ENCODE measurements at places on chromosomes 5 and 9.

GRCh38 chr5:2714026-2714425, 37.5 kb downstream of the IRX2 start:
- DNase-seq, result no peak

DNA sequence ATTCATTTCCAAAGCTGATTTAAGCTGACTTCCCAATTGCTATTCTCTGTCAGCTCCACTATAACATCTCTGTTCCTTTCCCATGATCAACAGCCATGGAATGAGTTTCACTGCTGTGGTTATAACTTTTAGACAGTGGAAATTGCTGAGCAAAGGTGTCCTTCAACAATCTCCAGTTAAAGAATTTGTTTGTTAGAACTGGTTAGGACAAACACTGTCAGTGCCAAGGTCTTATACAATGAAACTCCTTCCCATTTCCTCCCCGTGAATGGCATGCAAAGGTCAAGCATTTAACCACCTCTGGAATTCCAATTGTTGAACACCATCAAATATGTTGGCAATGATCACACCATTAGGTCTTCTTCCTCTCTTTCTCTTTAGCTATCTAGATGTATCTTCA, 45.7 kb upstream of the GHR start:
- no peak for DNase-seq

DNA sequence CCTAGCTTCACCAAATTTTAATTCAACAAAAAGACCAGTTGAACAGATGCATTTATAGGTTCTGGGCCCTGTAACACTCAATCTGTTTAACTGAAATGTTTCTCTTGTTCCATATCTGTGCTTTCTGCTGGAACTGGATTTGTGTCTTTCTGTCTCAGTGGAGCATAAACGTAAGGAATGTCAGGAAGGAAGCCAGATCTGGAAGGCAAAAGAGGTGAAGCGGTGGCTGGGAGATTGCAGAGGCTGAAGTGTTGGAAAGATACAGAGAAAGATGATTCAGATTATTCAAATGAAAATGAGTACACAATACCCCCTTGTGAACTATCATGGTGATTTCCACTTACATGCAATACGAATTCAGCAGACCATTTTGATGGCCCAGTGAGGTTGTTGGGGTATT, 406.8 kb downstream of the BRINP1 start:
- no peak for DNase-seq

DNA sequence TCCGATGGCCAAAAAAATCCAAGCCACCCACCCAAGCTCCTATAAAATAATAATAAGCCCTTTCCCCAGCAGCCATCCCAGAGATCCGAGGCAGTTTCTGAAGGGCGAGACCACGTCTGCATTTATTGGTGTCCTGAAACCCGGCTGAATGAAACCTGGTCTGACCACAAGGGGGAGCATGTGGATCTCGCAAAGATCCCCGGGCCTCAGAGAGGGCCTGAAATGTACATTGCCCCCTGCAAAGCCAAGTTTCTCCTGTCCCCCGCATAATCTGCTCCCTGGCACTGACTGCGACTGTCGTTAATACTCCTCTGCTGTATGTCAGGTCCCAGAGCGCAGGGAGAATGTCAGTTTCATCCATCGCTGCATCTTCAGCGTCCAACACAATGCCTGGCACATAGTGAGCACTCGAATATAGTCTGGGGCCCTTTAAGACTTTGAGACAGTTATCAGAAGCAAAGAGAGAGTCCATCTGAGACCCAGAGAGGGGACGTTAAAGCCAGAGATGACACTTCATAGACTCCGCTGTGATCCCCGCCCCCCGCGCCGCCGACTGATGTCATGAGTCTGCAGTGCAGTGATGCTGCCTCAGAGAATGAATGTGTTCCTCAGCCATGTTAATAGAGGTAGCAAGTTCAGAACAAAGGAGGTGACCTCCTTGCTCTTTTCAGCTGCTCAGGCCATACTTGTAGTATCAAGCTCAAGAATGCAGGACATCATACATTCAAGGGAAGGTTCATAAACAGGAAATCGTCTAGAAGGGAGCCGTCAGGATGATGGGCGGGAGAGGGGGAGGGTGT, 74.5 kb upstream of the BARHL1 start:
- peak; percentile 45 for DNase-seq

DNA sequence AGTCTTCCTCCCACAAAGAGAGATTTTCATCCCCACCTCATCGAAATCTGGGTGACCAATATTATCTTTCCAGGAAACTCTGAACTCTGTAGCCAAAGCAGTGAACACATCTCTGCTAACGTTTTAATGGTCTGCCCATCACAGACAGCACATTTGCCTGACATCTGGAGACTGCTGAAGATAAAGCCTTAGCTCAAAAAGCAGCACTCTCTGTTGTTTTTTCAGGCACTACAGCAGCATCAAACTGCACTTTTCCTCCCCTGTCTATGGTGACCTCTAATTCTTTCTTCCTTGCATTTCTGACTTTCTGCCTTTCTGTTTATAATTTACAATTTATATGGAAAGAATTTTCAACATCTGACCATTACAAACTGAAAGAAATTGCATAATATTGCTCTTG, 66.8 kb downstream of the RAB3C start:
- no peak for DNase-seq

- DNase-seq, result no peak
Observed at GRCh38 chr5:38445374-38446028, 110.9 kb downstream of the LIFR start.

- no peak for DNase-seq
Observed at GRCh38 chr9:89606049-89606623, 1.3 kb downstream of the GADD45G start.

GRCh38 chr9:93592008-93592642, 15.7 kb downstream of the PHF2 start:
- DNase-seq, result no peak

- DNase-seq, result no peak
Observed at GRCh38 chr5:174947548-174947947, 223.2 kb downstream of the MSX2 start.

GRCh38 chr5:124685404-124685930, 61.0 kb downstream of the ZNF608 start:
- no peak for DNase-seq

- no peak for DNase-seq
Observed at GRCh38 chr5:43691893-43692292, 88.9 kb downstream of the NNT start.

- no peak for DNase-seq
Observed at GRCh38 chr5:172999372-172999973, 15.9 kb downstream of the ATP6V0E1 start.

DNA sequence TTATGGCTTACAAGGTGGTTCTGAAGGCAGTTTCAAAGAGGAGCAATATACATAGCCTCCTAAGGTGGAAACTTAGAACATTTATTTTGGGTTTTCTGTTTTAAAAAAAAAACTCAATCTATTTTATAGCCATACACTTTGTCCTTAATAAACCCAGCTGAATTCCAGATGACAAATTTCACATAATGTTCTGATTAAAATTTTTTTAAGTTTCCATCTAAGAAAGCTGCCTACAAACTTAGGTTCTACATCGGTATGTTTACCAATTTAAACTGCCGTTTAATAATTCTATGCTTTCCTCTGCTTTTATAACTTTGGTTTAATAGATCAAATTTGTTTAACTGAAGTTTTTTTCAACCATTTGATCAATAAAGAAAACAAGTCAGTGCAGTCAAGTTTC, 12.5 kb downstream of the NR3C1 start:
- no peak for DNase-seq

DNA sequence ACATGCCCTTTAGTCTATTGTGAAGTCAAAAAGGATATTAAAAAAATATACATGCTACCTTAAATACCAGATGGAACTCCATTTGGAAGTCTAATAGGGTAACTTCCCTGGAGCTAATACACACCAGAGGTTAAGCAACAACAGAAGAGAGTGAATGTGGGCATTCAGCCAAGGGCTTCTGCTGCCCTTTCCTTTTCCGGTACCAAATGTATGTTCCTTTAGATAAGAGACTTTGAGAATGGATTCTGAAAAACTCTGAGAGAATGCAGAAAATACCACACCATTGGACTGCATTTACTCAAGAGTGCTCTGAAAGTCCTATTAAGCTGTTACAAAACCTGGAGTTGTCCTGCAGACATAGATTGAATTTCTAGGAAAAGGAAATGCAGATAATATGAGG, 23.8 kb upstream of the TRPM3 start:
- DNase-seq, result no peak

DNA sequence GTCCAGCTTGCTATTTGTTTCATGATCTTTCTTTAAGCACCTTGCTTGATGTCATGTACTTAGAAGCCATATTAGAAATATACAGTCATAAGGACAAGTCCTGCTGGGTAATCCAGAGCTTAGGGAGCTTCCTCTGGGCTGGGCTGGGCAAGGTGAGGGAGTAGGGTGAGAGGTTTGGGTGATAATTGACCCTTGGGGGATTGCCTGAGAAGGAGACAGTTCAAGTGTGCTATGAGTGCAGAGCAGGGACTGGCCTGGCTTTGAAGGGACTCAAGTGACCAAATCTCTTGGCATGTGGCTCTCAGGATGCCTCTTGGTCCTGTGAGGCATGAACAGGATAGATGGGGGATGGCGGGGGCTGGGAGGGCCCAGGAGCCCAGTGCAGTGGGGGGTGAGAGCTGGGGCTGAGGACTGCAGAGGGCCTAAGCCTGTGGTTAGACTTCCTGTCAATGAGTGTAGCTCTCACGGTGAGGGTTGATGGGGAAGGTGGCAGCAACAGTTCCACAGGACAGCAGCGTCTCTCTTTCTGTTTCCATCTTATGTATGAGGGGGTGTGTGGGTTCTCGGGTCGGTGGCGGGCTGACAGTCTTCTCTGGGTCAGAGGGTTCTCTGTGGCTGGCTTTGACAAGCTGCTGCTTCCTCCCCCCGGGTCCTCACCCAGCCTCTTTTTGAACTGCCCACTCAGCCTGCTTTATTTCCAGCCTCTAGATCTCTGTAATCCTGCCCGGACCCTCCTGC, 53.5 kb downstream of the RGS3 start:
- peak; percentile 67 for DNase-seq

- no peak for DNase-seq
Observed at GRCh38 chr9:74846766-74847165, 41.0 kb downstream of the TRPM6 start.

DNA sequence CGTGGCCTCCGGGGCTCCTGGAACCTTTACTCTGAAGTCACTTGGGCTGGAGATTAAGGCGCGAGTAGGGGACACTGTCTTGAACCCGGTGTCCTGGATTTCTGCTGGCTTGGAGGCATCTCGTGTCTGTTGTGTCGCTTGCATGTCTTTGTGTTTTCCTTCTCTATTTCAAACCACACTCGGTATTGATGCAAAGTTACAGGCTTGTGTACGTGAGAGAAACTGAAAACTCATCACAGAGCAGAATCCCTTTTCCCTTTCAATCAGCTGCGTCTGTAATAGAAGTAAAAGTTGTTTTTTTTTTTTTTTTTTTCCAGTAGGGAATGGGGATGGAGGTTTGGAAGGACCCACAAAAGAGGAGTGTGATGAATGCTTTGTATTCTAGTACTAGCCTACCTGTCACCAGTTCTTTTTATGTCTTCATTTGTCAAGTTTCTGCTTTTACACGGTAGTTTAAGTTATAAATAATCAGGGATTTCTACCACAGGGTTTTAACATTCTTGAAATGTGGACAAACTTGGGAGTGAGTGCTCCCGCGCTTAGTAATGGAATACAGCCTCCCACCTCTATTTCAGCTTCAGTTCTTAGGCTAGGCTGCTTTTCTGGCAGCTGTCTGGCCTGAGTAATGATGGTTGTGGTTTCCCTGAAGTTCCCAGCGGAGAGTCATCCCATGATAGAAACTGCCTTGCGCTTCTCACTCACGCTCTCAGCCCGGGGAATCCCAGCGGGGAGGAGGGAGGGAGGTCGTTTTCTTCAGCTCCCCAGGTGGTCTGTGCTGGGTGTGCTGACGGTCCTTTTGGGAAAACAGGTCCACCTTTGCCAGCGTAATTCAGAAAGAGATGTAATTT, 763 bp downstream of the TJP2 start:
- no peak for DNase-seq

GRCh38 chr9:97243606-97244005, 63.9 kb upstream of the CCDC180 start:
- DNase-seq, result no peak

DNA sequence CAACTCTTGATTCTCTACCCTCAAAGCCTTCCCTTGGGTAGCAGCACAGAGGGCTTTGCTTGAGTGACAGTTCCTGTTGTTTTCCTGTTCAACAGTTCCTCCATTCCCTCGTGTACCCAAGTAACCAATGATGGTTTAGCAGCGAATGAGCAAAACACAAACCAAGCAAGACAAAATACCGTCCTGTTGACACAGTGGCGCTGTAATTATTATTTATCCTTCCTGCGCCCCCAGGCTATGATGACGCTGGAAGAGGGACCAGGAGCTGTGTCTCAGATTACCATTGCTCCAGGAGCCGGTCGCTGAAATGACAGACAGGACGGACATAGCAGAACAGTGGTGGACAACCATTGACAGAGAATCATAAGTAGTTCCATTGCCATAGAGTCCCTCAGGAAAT, 154.8 kb downstream of the GADD45G start:
- no peak for DNase-seq

DNA sequence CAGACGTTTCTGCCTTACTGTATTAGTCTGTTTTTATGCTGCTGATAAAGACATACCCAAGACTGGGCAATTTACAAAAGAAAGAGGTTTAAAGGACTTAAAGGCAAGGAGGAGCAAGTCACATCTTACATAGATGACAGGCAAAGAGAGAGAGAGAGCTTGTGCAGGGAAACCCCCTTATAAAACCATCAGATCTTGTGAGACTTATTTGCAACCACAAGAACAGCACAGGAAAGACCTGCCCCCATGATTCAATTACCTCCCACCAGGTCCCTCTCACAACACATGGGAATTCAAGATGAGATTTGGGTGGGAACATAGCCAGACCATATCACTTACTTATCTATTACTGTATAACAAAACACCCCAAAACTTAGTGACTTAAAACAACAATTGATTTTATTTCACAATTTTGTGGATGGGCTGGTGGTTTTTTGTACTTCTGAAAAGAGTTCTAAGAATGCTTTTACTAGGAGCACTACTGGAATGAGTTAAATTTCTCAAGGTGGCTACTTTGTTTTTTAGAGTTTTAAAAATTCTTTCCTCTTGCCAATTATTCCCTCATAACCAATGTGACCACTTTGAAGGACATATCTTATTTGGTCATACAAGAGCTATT, 10.3 kb downstream of the RUSC2 start:
- DNase-seq, result no peak

GRCh38 chr5:35393901-35394300, 163.6 kb upstream of the PRLR start:
- DNase-seq, result no peak

DNA sequence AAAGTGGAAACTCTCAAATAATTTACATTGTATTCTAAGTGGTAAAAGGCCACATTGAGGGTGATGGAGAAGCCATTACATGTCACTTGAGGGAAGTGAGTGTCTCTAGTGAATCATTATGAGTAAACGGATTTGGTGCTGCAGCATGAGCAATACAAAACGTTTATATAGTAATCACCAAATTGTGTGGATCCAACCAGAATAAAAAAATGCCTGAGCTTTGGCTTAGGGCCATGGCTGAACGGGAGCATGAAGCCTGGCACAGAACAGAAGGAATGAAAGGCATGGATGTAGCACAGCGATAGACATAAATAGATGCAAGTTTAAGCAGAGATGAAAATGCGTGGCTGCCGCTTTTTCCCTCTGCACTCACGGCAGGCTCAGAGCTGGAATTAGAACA, 58.3 kb downstream of the PTTG1 start:
- no peak for DNase-seq
